Stimulated activated CD4-positive, alpha-beta T cell treated with anti-CD3 and anti-CD28 coated beads, Interleukin-15, amount 100 ng/mL, for 24 hours (primary cell): ENCODE measurements at places on chromosomes 3 and 15.

- no peak for DNase-seq
Measured at GRCh38 chr3:171384101-171384891, 75.9 kb downstream of the TNIK start.

DNA sequence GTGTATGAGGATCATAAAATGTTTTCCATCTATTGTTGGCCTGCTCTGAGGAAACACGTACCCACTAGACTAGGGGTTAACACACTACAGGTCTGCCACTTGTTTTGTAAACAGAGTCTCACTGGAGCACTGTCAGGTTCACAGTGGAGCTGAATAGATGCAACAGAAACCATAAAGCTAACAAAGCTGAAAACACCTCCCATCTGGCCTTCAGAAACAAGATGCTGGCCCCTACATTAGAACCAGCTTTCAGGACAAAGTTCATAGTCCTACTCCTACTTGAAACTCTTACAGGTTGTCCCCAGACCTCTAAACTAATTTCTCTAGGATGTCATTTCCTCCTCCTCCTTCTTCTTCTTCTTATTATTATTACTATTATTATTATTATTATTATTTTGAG is 42.3 kb downstream of the SNX4 start:
- no peak for DNase-seq

GRCh38 chr3:124831628-124832199 is 55.5 kb downstream of the ITGB5 start:
- no peak for DNase-seq

DNA sequence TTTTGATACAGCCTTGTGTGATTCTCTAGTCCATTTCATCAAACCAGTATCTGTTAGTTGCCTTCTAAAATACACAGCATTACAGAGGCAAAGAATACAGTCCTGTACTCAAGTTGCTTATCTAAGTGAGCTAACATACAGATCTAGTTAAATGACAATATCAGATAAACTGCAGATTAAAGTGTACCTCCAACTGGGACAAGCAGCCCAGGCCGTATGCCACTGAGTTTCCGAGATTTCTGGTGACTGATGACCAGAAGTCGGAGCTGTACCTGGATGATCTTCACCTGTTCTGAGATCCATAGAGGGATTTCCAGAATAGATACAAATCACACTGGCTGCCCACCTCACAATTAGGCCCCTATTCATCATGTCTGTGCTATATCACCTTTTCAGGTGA is 6.3 kb upstream of the TRIM59 start:
- DNase-seq = no peak

DNA sequence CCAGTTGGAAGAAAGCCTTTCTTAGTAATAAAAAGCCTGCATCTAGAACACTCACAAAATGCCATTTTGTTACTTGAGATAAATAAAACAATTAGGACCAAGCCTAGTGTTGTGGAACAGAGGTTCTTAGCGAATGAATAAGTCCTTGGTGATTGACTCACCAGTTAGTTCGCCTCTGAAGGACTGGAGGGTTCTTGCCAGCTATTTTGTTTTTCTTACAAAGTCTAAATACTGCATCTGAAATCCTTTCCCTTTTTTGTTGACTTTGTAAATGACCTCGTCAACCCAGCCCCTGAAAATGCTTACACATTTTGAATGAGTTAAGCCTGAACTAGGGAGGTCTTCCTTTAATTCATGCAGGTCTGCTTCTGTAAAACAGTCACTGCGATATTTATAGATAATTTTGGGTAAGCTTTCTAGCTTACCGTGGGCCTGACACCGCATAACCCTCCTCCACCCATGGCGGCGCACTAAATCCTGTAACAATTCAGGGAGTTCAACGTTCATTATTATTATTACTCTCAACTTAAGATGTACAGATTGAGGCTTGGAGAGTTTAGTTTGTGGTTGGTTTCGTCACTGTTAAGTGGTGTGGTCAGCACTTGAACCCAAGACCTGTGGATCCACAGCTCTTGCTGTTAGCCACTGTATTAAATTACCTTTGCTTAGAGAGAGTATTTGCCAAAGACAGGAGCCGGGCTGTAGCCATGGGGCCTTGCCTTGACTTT is 45.0 kb upstream of the SACM1L start:
- no peak for DNase-seq

DNA sequence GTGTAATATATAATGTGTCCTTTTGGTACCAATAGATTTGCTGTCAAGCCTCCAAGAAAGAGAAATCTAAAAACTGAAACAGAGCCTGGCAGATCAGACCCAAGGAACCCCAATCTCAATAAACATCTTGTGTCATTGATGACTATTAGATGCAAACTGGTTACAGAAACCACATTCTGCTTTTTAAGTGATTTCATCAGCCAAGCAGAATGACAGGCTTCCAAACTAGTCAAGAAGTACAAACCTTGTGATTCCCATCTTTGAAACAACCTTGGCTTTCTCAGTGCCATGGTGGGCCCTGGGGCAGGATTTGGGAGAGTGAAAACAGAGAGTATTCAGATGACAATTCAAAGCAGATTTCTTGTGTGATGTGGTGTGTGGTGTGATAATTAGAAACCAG is 45.6 kb upstream of the STRIT1 start:
- DNase-seq = no peak

GRCh38 chr15:75362642-75363249 is 5.7 kb downstream of the MAN2C1 start:
- DNase-seq = no peak

GRCh38 chr15:46751303-46751702 is 966.0 kb upstream of the SEMA6D start:
- DNase-seq = no peak

DNA sequence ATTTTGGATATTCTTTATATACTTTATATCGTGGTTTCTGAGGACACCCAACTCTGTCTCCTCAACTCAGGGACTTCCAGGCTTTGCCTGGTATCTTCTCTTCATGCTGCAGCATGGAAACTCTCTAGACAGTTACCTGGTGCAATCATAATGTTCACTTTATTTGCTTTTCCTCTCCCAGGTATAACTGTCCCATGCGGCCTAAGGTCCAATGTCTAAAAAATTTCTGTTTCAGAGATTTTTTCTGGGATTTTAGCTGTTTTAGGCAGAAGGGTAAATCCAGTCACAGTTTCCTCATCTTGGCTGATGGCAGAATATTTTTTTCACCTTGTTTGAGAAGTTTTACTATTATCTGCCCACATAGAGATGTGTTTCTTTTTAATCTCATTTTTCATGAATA is 139.9 kb upstream of the KCNMB2 start:
- no peak for DNase-seq

DNA sequence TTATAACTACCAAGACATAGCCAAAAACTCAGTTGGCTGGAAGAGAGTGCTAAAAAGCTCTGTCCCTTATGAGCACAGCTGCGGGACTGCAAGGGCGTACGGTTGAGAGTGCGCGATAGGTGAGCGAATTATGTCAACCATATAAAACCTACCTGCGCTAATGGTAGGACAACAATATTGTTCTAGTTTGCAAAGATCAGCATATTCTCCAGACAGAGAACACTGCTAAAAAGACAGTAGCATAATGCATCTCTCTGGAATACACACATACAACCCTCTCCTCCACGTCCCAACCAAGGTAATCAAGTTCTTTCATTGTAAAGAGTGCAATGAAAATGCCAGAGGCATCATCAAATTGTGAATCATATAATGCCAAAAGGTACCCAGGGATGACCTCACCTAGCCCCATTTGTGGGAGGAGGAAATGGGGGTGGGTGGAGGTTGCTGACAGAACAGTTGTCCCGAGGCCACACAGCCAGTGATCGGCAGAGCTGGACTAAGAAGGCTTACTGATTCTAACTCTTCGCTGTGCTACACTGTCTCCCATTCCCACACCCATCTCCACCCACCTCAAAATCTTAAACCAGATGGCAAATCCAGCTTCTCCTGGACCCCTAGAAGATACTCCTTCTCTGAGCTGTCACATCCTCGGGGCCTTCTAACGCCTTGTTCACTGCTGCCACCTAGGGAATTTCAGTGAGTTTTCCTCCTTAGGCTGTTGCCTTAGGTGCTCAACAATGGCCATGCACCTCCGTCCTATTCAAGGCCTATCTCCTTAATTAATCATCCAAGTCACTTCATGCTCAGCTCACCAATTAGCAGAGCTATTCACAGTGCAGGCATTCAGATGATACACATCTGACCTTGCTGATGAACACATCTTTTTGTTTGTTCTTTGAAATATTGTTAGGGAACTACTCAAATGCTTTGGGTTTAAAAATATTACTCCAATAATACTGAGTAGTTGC is 60.7 kb downstream of the RPL22L1 start:
- DNase-seq = peak; percentile 18

- no peak for DNase-seq
Measured at GRCh38 chr15:74275957-74276356, 39.8 kb downstream of the CCDC33 start.

- DNase-seq = no peak
Measured at GRCh38 chr3:153080778-153081240, 81.2 kb upstream of the RAP2B start.

DNA sequence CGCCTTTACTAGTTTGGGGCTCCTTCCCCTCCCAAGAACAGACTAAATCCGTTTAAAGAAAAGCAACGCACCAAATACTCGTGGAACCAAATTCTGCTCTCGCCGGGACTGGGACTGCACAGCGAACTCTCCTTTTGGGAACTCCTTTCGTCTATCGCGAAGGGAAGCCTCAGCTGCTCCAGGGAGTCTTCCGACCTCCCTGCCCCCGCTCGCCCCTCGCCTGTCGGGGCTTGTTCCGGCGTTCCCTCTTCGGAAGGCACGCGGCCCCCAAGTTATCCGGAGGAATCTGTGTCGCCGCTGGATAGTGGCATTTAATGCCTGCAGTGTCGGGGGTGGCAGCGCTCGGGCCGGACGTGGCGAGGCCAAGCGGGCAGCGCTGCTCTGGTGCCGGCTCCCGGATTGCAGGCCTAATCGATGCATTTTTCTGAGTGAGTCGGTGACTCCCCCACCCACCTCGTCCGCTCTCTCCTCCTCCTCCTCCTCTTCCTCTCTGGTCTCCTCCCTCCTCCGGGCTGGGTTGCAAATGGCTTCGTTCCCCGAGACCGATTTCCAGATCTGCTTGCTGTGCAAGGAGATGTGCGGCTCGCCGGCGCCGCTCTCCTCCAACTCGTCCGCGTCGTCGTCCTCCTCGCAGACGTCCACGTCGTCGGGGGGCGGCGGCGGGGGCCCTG is at the start of gene TRIM71:
TRIM71 (plus strand) TSS at position 440 of the 671 bp plus-strand sequence; CDS start at position 524, 84 bp downstream.
- peak; percentile 50 for DNase-seq

GRCh38 chr3:45988804-45989203 is 6.8 kb downstream of the FYCO1 start:
- no peak for DNase-seq

- peak; percentile 37 for DNase-seq
Measured at GRCh38 chr3:12395349-12396012, 88.8 kb upstream of the TSEN2 start.

DNA sequence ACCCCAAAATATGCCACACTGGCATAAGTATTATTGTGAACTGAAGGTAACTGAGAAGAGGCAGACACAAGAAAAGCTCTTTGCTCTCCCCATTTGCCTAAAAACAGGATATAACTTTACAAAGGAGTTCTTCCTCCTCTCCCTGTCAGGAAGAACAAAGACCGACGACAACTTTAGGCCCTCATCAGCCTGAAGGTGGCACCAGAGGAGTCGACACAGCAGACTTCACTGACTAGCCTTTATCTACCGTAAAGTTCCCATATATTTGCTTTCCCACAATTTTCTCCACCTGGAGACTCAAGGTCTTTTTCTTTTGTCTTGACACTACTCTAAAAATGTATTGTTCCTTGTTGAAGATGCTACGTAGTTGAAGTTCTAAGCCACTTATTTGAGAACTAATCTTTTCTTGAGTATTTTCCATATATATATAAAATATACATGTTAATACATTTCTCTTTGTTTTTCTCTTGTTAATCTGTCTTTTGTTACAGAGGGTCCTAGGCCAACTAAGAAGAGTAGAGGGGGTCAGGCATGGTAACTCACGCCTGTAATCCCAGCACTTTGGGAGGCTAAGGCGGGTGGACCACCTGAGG is 16.2 kb upstream of the XIRP1 start:
- peak; percentile 57 for DNase-seq

DNA sequence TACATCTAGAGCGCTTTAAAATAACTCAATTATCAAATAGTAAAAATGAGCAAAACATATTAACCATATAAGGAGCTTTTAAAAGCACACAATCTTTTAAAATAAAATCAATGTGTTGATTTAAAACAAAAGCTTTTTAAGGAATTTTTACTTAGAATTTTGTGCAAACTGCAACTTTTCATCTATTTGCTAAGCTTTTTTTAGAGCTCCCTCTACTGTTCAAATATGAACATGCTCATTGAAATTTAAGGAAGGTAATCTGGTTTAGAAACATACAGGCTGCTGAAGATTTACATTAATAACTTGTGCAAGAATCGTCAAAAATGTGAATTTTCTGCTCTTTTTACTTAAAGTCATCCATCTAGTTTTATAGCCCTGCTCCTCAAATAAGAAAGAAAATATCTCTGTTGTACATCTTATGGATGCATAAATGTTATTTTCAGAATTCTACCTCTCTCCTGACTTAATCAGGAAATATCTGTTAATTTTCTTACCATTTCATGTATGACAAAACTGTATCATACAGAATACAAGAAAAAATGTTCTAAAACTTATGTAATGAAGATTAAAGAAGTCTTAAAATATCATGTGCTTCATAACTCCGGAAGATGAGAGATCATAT is 469.4 kb upstream of the ROBO2 start:
- no peak for DNase-seq

DNA sequence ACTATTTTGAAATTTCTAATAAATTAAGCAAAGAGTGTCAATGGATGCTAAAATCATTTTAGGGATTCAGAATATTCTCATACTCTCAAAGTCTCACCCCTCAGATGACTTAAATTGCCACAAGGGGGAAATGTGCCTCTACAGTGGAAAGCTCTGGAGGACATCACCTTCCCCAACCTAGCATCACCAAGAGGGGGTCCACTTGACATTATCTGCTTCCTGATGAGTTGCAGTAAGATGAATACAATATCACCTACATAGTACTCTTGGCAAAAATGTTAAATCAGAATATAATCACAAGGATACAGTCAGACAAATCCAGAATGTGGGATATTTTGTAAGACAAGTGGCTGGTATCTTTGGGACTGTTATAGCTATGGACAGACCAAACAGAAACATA is 290.1 kb downstream of the MFSD1 start:
- no peak for DNase-seq
